IPS DF 19.7 (cell line): ENCODE measurements at places on chromosomes 2 and 18.
A peak's percentile ranks its signal among the peaks of the same experiment; 100 is the strongest.

- DNase-seq = no peak
Observed at GRCh38 chr2:3257166-3257565, 120.5 kb downstream of the EIPR1 start.

DNA sequence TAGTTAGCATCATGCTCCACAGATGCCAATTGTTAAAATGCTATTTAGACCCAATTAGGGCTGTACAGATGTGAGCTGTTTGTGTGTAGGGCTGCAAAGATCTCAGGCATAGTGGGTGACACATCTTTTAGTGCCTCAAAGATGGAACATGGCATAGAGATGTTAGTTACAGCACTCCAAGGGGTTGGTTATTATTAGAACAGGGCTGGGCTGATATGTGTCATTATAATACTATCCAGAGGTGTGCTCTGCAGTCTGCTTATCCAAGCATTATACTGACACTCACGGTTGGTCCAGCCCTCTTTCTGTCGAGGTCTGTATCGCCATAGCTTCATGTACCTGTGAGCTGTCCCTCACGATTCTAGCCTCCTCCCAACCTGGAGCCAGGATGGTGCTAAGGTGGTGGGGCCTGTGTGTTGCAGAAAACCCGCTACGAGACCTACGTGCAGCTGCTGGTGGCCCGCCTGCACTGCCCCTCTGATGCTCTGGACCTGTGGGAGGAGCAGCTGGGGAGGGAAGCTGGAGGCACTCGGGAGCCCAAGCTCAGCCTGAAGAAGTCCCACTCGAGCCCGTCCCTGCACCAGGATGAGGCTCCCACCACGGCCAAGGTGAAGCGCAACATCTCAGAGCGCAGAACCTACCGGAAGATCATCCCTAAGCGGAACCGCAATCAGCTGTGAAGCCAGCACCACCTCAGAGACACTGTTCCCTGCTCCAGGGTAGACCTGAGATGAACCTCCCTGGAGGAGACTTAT is 27.1 kb downstream of the PSD4 start:
- no peak for DNase-seq

DNA sequence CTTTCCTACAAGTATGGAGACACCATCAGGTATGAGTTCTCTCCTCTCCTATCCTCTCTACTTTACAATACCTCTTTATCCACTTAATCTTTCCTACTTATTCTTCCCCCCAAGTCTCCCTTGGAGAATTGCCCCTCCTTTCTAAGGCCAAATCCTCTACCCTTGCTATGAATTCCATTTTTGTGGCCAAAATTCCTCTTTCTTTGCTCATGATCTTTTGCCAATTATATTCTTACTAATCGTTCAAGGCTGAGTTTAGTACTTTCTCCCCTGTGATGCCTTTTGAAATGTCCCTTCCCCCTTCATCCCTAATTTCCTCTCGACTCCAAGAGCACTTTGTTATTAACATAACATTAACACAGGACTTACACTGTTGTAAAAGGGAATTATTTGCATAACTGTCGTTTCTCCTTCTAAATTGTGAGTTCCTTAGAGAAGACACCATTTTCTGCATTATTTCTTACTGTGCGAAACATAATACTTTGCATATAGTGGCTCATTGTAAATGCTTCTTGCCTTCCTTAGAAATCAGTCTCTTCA is 133.4 kb downstream of the KCTD1 start:
- no peak for DNase-seq

- peak; percentile 50 for DNase-seq
Observed at GRCh38 chr18:27964811-27965210, 212.1 kb downstream of the CDH2 start.

- no peak for DNase-seq
Observed at GRCh38 chr2:23947350-23947749, 7.1 kb downstream of the UBXN2A start.

- DNase-seq = no peak
Observed at GRCh38 chr2:11097854-11098387, 57.3 kb upstream of the SLC66A3 start.
